Endodermal cell (in vitro differentiated cells): ENCODE measurements at places on chromosomes 12 and 14. TPM values are rescaled to one million over a fixed set of nuclear protein-coding genes. Genes with fewer than 3 reads are reported as not detected.

DNA sequence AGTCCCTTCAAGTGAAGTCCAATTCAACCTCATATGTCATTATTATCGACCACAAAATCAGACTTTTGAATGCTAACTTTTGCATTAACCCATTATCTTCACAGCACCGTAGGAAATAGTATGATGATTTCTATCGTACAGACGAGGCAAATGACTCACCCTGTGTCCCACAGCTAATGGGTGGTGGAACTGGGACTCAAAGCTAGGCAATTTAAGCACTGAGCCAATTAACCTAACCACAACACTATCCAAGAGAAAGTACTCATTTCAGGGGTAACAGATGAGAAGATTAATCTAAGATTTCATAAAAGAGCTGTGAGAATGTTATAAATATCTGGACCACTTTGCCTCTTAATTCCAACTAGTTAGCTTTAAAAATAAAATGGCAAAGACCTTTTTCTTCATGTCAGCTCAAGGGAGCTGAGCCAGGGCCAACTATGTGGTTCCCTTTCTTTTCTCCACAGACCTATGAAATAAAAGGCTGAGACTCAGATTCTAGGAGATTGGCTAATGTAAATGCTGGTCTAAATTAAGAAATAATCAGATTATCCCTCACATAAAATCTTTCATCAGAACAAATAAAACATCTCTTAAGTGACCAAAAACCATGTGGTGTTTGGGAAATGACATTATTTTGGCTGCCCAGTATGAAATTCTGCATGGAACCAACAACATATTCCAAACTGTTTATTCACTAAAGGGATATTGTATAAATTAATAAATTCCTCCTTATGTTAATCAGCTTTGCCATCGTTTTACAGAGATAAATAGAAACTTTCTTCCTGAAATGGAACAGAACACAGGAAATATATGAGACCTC lies 4.9 kb downstream of the PTGER2 start:
- no peak for DNase-seq

DNA sequence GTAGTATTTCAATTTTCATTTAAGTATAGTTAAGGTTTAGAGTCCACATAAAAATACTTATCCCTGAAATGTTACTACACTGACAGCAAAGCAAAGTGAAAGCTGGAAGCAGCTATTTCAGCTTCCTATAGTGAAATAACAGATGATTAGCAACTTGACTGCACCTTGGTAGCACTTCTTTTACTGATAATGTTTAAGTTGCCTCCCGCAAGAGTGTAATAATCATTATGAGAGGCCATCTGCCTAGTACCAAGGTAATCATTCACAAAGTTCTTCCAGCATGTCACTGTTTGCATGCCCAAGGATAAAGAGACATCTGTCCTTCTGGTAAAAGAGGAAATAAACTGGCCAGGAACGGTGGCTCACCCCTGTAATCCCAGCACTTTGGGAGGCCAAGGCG lies 69.8 kb downstream of the LIN7A start:
- no peak for DNase-seq

DNA sequence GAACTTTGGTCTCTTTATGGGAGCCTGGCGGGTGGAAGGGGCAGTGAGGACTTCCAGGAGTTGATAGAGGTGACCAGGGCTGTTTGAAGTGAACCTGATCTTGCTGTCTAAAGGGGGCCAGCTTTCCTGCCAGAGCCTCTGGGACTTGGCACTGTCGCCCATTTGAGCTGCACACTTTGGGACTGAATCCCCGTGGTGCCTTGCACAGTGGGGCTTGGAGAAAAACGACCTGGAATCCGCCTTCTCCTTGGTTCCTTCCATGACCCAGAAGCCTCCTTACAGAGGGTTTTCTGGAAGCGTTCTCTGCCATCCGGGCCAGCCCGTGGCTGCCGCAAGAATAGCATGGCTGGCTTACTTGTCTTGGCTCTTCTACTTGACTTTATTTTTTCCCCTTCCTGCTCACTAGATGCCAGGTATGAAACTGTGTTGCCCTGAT lies 2.0 kb downstream of the RFLNA start:
- DNase-seq = no peak

GRCh38 chr12:68831272-68831671 lies 23.3 kb downstream of the MDM2 start:
- DNase-seq = peak; percentile 73

The SMCO2 gene
- total RNA-seq = 1.0 TPM in 1 of 2 replicates, not detected in the other

- no peak for DNase-seq
Measured at GRCh38 chr12:89880690-89881350, 172.2 kb upstream of the ATP2B1 start.

DNA sequence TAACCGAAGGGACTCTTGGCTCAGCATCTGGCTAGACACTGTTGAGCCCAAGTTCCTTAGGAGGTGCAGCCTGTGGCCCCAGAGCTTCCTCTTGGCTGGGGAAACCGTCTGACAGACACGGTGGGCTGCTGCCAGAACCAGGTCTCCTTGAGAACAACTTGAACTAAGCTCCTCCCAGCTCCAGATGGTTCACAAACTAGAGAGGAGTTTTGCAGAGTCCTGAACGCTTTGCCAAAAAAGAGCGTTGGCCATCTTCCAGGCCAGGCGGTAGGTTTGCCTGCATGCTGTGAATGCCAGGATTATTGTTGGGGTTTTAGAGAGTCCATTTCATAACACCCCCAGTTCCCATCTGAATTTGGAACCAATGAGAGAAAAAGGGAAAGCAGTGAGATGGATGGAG lies 399.8 kb downstream of the RGS6 start:
- no peak for DNase-seq

The SMOC1 gene
- not detected in 3 replicates for total RNA-seq

- DNase-seq = peak; percentile 96
Measured at GRCh38 chr12:45170456-45171042, 45.3 kb upstream of the ANO6 start.

The EIF5 gene
- total RNA-seq = 135 to 269 TPM (median 267 TPM) in 3 replicates

- DNase-seq = no peak
Measured at GRCh38 chr12:25518512-25518911, 34.6 kb downstream of the LMNTD1 start.

The KRT83 gene
- not detected in 3 replicates for total RNA-seq

The GMFB gene
- 86.2 and 89.4 TPM in 2 replicates for total RNA-seq

GRCh38 chr12:28235015-28235414 lies 44.8 kb downstream of the CCDC91 start:
- DNase-seq = no peak

The WSCD2 gene
- total RNA-seq = 0.44 to 0.80 TPM (median 0.66 TPM) in 3 replicates

- DNase-seq = no peak
Measured at GRCh38 chr12:176321-177181, 37.4 kb downstream of the SLC6A12 start.

The PLD4 gene
- not detected in 3 replicates for total RNA-seq

- no peak for DNase-seq
Measured at GRCh38 chr14:24198814-24199524, 3.7 kb upstream of the TM9SF1 start.

The TAS2R9 gene
- total RNA-seq = not detected in 3 replicates

- peak; percentile 51 for DNase-seq
Measured at GRCh38 chr14:54792288-54792687, 110.3 kb downstream of the GCH1 start.

- no peak for DNase-seq
Measured at GRCh38 chr14:86799244-86799647, 1193.7 kb downstream of the GALC start.

DNA sequence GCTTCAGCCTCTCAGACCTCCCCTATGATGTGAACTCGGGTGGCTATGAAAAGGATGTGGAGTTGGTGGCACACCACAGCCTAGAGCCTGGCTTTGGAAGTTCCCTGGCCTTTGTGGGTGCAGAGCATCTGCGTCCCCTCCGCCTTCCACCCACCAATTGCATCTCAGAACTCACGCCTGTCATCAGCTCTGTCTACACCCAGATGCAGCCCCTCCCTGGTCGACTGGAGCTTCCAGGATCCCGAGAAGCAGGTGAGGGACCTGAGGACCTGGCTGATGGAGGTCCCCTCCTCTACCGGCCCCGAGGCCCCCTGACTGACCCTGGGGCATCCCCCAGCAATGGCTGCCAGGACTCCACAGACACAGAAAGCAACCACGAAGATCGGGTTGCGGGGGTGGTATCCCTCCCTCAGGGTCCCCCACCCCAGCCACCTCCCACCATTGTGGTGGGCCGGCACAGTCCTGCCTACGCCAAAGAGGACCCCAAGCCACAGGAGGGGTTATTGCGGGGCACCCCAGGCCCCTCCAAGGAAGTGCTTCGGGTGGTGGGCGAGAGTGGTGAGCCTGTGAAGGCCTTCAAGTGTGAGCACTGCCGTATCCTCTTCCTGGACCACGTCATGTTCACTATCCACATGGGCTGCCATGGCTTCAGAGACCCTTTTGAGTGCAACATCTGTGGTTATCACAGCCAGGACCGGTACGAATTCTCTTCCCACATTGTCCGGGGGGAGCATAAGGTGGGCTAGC lies 7.0 kb upstream of the RPS26 start:
- no peak for DNase-seq

The CLSTN3 gene
- total RNA-seq = 108 and 135 TPM in 2 replicates

The HIP1R gene
- total RNA-seq = 16.9 to 26.0 TPM (median 24.9 TPM) in 3 replicates

GRCh38 chr12:111455448-111456320 lies 50.0 kb downstream of the SH2B3 start:
- peak; percentile 43 for DNase-seq

GRCh38 chr12:90393089-90393488 lies 561.9 kb downstream of the CCER1 start:
- DNase-seq = no peak

DNA sequence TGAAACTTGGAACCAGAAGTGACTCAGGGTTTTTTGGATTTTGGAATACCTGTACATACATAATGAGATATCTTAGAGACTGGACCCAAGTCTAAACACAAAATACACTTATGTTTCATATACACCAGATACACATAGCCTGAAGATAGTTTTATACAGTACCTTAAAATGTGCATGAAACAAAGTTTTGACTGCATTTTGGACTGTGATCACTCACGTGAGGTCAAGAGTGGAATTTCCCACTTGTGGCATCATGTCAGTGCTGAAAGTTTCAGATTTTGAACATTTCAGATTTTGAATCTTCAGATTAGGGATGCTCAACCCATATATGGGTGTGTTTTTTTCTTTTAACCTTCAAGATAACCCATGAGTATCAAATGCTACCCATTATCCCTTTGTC lies 6.6 kb downstream of the SBNO1 start:
- DNase-seq = no peak

GRCh38 chr14:94685166-94685581 lies 73.0 kb downstream of the SERPINA3 start:
- DNase-seq = peak; percentile 77

GRCh38 chr12:131229426-131230339 lies 276.0 kb downstream of the ADGRD1 start:
- DNase-seq = peak; percentile 91

The EP400 gene
- 47.1 to 81.6 TPM (median 78.3 TPM) in 3 replicates for total RNA-seq

DNA sequence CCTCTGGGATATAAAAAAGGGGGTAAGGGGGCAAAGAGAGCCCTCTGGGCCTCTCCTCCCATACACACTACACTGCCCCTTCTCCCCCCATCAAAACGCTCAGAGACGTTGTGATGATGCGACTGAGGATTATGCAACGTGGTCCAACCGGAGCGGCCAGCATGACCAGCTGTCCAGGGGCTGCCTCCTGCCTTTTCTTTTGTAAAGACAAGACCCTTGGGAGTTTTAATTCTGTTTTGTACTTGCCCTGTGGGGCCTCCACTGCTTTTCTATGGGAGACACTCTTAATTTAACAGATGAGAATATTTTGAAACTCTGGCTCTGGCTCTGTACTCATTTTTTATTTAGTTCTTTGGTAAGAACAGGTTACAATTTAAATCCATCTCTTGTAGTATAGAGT lies 7.2 kb downstream of the MBD6 start:
- DNase-seq = no peak

- DNase-seq = no peak
Measured at GRCh38 chr14:66295386-66295785, 190.8 kb upstream of the CCDC196 start.

DNA sequence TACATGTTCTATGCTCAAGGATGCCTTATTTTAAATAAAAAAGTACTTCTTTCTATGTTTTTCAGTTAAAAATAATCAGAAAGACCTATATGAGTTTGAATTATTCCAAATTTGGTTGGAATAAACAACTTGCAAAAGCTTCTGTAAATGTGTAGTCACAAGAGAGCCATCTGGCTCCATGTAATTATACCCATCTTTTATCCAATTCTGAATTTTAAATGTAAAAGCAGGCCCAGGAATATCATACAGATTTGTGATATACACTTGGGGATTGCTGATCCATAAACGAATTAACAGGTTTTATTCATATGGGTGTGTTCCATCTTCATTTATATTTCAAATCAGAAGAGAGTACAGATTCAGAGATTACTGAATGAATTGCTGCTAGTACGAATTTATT lies 329.2 kb upstream of the LRFN5 start:
- no peak for DNase-seq

DNA sequence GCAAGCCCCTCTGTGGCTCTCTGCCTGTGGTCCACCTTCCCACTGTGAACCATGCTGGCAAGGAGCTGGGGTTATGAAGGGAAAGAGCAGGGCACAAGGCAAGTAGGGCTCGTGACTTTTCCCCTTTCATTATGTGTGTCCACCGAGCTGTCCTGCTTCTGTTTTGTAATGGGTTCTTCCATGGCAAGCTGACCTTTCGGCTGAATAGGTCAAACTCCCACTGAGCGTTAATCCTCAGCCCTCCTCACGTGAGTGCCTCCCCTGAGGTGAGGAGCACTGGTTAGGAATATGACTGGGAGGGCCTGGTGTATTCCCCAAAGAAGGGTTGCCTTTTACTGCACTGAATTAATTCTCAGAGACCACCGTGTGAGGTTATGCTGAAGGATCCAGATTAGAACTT lies 424.3 kb downstream of the NPAS3 start:
- DNase-seq = peak; percentile 72

- no peak for DNase-seq
Measured at GRCh38 chr14:77242752-77243151, 28.3 kb downstream of the NGB start.

DNA sequence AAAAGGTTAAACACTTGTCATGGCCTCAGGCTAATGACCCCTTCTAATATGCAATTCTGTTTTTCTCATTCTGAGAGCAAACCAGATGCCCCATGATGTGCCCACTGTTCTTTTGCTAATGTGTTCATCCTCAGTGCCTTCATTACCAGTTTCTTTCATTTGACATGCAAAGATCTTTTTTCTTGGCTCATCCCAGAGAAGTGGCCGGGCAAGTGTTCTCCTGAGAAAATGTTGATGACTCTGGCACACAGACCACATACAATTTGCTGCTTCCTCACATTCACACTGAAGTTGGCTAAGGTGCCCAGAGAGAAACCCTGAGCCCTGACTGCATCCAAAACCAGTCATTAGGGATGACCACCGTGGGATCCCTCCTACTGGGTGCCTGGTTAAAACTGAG lies 833.3 kb downstream of the DIO2 start:
- peak; percentile 61 for DNase-seq

DNA sequence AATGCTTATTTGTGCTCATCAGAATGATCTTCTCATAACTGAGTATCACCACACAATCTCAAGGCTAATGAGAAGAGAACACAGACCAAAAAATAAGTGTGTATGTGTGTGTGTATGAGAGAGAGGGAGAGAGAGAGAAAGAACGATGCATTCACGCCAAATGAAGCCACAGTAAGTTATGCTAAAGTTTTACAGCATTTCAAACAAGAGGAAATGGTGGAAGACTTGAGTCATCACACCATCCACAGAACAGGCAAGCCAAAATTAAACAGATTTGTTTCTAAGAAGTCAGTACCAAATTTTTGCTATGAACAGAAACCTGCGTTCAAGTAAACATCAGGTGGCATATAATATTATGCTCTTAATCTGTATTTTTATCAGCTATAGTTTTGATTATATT lies 141.2 kb downstream of the MED13L start:
- no peak for DNase-seq
